Activated T-cell treated with anti-CD3 and anti-CD28 coated beads, Interleukin-2, amount 50 U/mL, for 1 hour (primary cell): ENCODE measurements at places on chromosomes 12 and 14.

DNA sequence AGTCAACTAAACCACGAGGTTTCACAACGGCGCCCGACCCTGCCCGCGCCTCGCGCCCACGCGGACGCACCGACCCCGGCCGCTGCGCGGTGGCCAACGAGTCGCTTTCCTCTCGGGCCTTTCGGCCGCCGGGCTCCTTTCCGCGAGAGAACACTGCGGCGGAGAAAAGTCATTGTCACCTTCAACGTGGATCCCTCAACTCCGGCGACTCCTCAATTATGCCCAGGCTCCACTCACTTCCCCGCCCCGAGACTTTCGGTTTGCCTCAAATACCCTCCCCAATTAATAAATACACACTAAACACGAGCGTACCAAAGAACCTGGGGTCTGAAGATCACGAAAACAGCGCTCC, 450 bp downstream of the SINHCAF start:
- peak; percentile 48 for DNase-seq

DNA sequence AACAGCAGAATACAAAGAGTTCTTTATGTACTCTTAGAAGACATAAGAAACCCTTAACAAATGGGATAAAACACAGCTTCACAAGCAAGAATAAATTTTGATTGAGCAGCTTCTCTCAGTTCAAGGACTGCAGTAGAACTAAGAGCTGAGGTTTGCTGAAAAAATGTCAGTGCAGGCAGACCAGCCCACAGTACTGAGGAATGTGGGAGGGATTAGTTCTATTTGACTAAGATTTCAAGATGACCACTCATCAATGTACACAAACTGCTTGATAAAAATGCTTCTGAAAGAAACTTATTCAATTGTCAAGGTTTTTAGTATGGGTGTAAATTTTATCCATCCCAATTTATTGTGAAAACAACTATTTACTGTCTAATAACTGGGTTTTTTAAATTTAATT, 138.4 kb downstream of the SEC23A start:
- no peak for DNase-seq

DNA sequence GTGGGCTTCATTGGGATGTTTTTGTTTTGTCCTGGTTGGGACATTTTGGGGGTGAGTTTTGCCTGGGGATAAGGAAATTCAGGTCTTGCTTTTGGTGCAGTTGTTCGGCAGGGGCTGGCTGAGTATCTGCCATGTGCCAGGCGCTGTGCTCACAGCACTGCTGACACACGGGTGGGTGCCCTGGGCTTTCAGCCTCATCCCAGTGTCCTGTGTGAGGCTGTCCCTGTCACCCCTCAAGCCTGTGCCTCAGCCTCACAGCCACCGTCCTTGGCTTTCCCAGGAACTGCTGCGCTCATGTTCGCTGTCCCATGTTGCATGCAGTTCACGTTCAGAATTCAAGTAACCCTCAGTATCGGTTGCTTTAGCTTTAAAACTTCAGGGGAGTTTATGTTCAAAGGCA, 24.9 kb downstream of the XRCC3 start:
- no peak for DNase-seq

DNA sequence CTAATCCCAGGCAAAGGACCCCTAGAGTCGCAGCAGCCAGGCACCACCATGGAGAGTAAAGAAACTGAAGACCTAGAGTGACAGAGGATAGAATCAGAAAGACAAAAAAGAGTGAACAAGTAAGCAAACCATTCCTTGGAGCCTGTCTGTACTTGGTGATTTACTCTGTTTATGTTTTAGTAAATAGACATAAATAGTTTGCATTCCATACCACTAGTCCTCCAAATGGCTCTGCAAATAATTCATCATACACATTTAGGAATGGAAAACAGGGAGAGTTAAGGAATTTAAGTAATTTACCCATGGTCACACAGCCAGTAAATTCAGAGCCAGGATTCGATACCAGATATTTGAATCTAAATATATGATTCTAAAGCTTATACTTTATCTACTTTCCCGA, 2.8 kb downstream of the OLR1 start:
- DNase-seq: no peak

DNA sequence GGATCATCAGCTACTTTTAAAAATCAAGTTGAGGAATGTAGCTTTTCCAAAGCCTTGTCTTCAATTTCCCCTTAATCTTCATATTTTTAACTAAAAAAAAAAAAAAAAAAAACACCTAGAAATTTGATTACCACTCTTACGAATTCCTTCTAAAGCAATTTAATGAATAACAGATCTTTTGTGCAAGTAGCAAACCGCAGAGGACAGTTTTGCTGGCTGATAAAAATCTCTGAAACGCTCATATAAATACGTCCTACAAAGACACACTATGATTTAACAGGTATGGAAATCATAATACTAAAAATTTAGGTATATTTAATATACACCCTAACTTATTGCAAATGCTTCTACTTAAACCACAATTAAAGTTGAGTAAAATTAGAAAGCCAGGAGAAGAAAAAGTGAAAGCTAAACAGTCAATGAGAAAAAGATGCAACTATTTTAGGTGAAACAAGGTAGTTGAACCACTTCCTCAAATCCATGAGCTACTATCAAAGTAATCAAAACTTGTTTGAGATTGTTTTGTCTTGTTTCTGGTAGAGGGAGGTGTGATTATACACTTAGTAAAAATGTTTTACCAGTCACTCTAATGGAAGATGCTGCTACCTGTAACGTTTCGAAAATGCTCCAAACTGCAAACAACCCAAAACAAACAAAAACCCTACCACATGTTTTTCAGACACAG, 2.2 kb downstream of the PAWR start:
- no peak for DNase-seq

DNA sequence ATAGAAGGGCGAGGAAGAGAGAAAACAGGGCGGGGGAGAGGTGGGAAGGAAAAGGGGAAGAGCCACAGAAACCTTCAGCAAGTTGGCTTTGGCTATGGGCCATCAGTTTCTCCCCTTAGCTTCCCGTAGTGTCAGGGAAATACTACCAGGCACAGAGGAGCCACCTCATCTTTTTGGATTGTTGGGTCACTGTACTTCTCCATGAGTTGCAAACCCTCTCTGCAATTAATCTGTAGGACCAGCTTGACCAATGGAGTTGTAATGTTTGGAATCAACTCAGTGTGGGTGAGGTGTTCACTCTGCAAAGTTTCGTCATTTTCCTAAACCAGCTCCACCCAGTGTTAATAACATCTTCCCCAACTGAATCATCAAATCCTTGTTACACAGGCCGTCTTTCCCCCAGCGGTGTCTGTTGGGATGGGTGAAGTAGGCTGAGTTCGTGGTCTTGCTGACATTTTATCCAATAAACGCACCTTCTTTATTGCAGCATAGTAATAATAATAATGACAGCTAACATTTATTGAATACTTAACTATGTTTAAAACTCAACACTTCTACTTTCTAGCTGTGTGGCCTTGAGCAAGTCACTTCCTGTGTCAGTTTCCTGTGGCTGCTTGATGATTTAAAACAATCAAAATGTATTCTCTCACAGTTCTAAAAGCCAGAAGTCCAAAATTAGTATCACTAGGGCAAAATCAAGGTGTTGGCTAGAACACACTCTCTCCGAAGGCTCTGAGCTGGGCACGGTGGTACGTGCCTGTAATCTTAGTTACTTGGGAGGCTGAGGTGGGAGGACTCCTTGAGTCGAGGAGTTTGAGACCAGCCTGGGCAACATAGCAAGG, 8.1 kb upstream of the GLTP start:
- DNase-seq: peak; percentile 25

GRCh38 chr12:80443974-80444666, at the start of gene PTPRQ:
TSS of gene PTPRQ (plus strand) at chr12:80444235. CDS start at chr12:80444346, 111 bp downstream.
- no peak for DNase-seq
